ENCODE measurements at places on chromosomes 1 and 21.

GRCh38 chr1:117817629-117818028, 111.8 kb downstream of the GDAP2 start:
- no peak for DNase-seq

DNA sequence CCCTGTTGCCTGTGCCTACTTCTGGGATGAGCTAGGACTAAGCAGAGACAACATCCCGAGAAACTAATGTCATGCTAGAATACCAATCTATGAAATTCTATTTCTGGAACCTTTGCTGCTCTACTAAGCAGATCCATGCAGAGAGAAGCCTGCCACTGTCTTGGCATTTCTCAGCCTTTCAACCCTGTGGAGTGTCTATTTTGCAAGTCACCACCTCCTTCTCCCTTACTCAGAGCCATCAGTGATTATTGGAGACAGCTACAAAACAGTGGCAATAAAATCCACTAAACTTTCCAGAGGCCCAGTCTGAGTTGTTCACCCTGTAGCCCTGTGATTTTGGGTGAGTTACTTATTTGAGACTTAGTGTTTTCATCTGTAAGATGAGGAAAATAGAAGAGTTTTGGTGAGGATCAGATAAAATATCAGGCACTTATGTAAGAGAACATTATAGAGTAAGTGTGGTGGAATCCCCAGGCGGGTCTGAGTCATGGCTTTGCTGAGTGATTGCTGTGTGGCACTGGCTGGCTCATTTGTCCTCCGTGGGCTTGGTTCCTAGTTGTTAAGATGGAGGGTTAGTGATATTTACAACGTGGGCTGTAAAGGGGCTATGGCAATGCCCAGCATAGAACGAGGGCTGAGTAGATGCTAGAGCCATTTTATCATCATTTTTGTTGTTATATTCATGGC, 61.1 kb downstream of the FMN2 start:
- DNase-seq: no peak

- DNase-seq: no peak
Observed at GRCh38 chr1:180188091-180188506, 33.4 kb downstream of the QSOX1 start.

- no peak for DNase-seq
Observed at GRCh38 chr21:41764558-41765419, 2.1 kb downstream of the RIPK4 start.

GRCh38 chr1:221182791-221183533, 303.7 kb downstream of the HLX start:
- DNase-seq: no peak

DNA sequence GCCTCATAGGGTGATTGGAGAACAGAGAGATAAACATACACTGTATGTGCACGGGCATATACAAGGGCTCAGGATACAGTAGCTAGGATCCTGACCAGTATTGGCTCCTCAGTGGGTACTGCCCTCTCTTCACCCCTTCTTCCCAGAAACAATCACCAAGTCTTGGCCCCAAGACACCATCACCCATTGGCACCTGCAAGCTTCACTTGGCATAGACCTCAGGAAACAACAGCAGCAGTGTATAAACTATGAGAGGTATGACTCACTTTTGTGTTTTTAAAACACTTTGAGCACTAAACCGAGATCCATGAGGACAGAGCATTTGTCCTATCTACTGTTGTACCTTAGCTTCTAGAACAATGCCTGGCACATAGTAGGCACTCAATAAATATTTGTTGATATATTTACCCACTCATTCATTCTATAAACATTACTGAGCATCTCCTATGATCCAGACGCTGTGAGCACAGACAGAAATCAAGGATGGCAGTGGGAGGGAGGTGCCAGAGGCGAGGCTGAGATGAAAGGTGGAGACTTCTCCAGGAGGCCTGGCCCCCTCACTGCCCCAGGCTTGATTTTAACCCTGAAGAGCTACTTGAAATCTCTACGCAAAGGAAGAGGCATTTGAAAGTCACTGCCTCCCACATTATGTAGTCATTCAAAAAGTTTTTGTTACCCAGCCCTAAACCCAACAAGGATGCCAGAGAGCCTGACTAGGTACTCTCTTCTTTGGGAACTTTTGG, 95.2 kb downstream of the CAMK2N1 start:
- no peak for DNase-seq

- no peak for DNase-seq
Observed at GRCh38 chr1:15206418-15207030, 40.5 kb upstream of the FHAD1 start.
